Right renal cortex interstitium (tissue), 3 donors: ENCODE measurements at places on chromosomes 5 and 9. TPM values are rescaled to one million over a fixed set of nuclear protein-coding genes. Genes with fewer than 3 reads are reported as not detected.

DNA sequence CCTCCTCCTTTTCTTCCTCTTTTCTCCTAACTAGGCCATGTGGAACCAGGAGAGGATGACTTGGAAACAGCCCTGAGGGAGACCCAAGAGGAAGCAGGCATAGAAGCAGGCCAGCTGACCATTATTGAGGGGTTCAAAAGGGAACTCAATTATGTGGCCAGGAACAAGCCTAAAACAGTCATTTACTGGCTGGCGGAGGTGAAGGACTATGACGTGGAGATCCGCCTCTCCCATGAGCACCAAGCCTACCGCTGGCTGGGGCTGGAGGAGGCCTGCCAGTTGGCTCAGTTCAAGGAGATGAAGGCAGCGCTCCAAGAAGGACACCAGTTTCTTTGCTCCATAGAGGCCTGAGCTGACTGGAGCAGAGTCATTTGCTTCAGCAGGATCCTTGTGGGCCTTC lies 13.7 kb downstream of the NUDT2 start:
- no peak for DNase-seq

DNA sequence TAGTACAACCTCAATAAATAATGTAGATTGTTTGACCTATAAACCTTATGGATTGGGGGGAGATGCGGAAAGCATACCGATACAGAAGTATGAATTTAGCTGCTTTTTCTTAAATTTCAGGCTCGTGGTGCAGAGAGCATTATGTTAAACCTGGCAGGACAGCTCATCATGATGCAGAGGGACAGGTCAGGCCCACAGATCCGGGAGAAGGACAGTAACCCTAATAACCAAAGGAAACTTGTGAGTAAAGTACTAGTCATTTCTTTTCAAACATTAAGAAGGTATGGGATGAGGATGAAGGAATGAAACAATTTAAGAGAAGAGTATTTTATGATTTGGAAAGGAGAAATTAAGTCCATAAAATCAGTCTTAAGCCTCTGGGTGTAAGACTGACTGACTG lies 70.5 kb downstream of the ERMP1 start:
- no peak for DNase-seq

- DNase-seq = no peak
Measured at GRCh38 chr9:36768677-36769076, 196.0 kb downstream of the MELK start.

The ZFAND5 gene
- polyA plus RNA-seq = 212 TPM

- no peak for DNase-seq
Measured at GRCh38 chr5:172410160-172410559, 44.2 kb downstream of the SH3PXD2B start.
